ENCODE measurements at places on chromosomes 4 and X.

DNA sequence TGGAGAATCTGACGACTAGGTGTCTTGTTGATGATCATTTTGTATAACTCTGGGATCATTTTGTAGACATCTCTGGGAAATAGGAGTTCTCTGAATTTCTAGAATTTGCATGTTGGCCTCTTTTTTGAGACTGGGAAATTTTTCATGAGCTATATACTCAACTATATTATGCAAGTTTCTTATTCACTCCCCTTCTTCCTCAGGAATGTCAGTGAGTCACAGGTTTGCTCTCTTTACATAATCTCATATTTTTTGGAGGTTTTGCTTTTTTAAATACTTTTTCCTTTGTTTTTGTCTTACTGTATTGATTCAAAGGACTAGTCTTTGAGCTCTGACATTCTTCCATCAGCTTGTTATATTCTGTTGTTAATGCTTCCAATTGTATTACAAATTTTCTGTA is 1324.2 kb downstream of the TECRL start:
- DNase-seq, result no peak

DNA sequence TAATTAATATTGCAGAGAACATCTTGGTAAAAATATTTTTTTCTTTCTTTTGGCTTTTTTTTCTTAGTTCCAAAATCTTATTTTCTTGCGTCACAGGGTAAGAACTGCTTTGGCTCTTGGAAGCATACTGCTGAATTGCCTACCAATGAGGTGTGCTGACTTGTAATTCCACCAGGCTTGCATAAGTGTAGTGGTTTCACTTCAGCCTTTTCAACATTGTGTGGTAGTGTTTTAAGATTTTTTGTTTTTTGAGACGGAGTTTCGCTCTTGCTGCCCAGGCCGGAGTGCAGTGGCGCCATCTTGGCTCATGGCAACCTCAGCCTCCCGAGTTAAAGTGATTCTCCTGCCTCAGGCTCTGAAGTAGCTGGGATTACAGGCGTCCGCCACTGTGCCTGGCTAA is 42.4 kb downstream of the N4BP2 start:
- no peak for DNase-seq

DNA sequence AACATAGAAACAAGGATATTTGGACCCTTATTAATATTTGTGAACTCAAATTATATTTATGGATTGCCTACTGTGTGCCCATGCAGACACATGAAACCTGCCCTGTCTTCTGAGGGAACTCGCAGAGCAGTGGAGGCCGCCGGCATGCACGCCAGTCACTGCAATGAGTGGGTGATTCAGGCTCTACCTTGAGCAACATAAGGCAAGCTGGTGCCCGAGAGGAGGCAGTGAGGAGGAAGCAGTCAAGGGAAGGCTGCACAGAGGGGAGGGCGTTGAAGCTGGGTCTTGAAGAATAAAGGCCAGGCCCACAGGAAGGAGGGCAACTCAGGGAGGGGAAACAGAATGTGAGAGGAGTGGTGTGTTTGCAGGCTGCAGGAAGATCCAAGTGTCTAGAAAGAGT is 52.8 kb downstream of the PPEF2 start:
- DNase-seq, result no peak

- no peak for DNase-seq
Observed at GRCh38 chr4:141118381-141118780, 14.9 kb downstream of the RNF150 start.

GRCh38 chr4:35604252-35604651 is 640.1 kb downstream of the ARAP2 start:
- DNase-seq, result no peak

- DNase-seq, result peak; percentile 0
Observed at GRCh38 chrX:117895418-117895817, 221.2 kb downstream of the KLHL13 start.

- DNase-seq, result no peak
Observed at GRCh38 chr4:40600850-40601249, 28.8 kb downstream of the RBM47 start.

DNA sequence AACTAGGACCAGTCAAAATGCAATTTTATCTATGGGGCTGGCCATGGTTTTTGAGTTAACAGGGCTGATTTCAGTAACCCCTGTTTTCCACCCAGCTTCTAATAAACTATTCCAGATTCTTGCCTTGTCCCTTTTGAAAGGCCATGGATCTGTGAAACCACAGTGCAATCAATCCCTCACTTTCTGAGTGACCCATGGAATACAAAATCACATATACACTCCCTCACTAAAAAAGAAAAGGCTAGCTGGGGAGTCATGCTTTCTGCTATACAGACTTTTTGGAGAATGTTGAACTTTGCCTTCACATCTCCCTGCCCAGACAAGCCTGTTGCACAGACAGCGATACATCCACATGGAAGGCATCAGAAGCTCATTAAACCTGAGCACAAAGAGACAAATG is 47.9 kb downstream of the MAD2L1 start:
- DNase-seq, result peak; percentile 9

- DNase-seq, result no peak
Observed at GRCh38 chr4:82053396-82053795, 320.4 kb downstream of the HNRNPD start.

DNA sequence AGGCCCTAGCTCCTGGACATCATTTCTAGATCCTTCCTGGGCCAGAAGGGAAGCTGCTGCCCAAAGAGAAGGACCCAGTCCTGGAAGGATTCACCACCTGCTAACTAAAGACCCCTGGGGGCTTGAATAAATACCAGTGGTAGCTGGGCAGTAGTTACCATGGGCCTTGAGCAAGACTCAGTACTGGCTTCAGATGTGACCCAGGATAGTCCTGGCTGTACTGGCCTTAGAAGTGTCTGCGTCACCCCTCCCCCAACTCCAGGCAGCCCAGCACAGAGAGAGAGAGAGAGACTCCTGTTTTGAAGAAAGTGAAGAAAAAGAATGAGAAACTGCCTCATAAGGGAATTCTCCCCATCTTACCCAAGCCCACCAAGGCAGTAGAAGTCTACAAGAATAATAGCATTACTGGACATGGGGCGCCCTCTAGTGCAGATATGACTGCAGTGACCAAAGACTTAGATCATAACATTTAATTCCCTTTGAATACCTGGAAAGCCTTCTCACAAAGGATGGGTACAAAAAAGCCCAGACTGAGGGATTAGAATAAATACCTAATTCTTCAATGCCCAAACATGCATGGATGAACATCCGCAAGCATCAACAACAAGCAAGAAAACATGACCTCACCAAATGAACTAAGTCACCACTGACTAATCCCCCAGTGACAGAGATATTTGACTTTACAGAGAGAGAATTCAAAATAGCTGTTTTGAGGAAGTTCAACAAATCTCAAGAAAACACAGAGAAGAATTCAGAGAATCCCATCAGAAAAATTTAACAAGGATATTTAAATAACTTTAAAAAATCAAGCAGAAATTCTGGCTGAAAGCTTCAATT is 171.8 kb downstream of the HNRNPD start:
- DNase-seq, result peak; percentile 46

DNA sequence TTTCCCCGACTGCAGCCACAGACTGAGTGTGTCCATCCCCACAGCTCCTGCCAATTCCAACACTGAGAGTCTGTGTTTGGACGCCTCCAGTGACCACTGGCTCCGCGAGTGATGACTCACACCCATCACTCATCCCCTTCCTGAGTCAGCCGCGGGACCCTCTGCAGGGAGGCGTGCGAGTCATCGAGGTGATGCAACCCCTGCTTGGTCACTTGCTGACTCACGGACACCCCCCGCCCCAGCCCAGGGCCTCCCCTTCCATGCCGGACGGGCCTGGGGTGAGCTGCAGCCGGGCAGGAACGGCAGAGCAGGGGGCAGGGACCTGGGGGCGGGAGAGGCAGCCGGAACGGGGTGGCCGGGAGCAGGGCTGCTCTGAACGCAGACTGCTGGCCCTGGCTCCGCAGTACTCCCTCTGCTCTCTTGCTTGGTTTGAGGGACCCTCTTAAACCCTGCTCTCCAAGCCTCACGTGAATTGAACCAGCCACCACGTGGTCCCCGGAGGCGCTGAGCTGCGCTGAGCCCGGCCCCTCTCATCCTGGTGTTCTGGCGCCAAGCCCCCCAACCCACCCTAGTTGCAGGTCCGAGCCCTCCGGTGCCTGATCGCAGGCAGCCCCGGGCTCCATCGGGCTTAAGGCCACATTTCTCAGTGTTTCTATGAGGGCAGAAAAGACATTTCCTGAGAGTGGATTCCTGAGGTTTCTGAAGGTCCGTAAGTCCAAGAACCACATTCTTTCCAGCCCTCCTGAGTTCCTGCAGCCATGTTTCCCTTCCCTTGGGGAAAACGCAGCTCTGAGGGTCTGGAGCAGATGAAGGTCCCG is 32.4 kb downstream of the FGFRL1 start:
- peak; percentile 99 for DNase-seq

DNA sequence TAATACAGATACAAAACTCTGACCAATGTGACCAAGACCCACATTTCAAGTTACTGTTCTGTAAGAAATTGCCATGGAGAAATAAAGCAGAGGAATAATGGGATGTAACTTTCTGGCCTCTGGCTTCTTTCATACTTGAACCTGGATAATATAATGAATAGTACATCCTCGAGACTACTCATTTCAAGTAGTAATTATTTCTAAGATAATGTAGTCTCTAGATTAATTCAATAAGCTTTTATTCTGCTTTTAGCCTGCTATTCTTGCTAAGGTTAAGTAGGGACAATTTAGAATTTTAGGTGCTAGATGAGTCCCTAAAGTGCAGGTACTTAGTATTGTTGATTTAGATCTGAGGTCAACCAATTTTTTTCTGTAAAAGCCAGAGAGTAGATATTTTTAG is 178.7 kb upstream of the IL15 start:
- no peak for DNase-seq

DNA sequence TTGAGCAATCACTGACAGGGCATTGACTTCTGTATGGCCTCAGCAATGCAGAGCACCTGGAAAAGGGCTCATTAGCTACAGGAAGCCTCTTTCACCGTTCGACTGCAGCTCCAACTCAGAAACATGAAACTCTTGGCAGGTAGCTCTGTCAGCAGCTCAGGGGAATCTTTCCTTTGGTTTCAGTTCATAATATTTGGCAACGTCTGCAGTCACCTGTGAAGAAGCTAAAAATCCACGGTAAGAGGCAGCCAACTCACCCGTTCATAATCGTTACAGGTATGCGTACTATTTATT is 354.9 kb downstream of the CAMK2D start:
- no peak for DNase-seq

DNA sequence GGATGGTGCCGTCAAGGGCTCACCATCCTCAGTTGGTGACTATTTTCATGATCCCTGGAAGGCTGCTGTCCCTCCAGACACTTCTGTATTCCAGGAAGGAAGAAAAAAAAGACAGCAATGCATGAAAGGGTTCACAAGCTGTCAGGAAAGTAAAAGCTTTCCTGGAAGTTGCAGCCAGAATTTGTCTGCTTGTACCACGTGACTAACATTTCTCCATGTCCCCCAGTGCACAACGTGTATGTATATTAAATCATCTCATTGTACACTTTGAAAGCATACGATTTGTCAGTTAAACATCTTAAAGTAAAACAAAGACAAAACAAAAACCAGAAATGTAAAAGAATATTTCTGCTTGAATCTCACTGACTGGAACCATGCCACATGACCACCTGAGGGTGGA is 127.4 kb upstream of the CLNK start:
- DNase-seq, result no peak

- DNase-seq, result no peak
Observed at GRCh38 chrX:1545776-1546408, 8.9 kb upstream of the P2RY8 start.

- no peak for DNase-seq
Observed at GRCh38 chr4:110878956-110879355, 256.1 kb upstream of the PITX2 start.

- no peak for DNase-seq
Observed at GRCh38 chr4:63607169-63607872, 801.9 kb downstream of the TECRL start.

GRCh38 chr4:166886718-166887117 is 347.6 kb downstream of the SPOCK3 start:
- DNase-seq, result no peak

GRCh38 chrX:22035236-22035635 is 3.1 kb downstream of the PHEX start:
- DNase-seq, result no peak

- no peak for DNase-seq
Observed at GRCh38 chr4:174157106-174157607, 126.3 kb downstream of the FBXO8 start.
